ENCODE measurements at places on chromosomes 6 and 20. TPM values are rescaled to one million over a fixed set of nuclear protein-coding genes. Genes with fewer than 3 reads are reported as not detected.
A peak's percentile ranks its signal among the peaks of the same experiment; 100 is the strongest.

GRCh38 chr6:38579010-38579628 lies 60.6 kb downstream of the BTBD9 start:
- DNase-seq, result no peak

GRCh38 chr20:53900380-53900999 lies 169.9 kb downstream of the BCAS1 start:
- DNase-seq, result peak; percentile 39

GRCh38 chr6:16854986-16855385 lies 93.7 kb upstream of the ATXN1 start:
- peak; percentile 76 for DNase-seq

The TMEM200A gene
- 1.2 TPM for total RNA-seq

The RIPOR3 gene
- total RNA-seq, result 0.14 TPM

The EPPIN gene
- not detected for total RNA-seq

GRCh38 chr6:168619560-168620314 lies 178.8 kb downstream of the SMOC2 start:
- peak; percentile 5 for DNase-seq

DNA sequence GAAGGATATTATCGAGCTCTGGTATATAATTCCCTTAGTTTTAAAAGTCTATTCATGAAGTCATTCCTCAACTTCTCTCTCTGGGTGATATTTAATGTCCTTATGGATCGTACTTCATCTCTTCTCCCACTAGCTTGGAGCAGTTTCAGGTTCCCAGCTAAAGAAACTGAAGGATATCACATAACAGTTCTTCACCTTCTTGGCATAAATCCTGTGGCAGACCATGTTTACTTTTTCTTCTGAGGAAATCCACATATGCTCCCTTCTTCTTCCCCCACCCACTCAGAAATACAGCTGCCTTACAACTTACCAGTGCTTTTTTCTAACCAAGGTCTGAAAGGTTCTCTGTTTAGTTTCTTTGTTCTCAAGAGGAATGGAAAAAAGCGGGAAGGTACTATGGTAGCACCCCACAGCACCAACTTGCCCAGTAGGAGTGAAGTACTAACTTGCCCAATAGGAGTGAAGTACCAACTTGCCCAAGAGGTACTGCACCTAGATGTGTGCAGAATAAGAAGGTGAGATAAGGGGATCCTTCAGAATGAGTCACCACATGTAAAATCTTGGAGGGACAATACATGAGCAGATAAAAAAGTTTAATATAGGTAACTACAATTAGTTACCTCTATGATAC lies 53.1 kb downstream of the TSPYL4 start:
- peak; percentile 31 for DNase-seq

GRCh38 chr20:40181676-40182075 lies 507.4 kb downstream of the MAFB start:
- no peak for DNase-seq

The SYTL3 gene
- 1.0 TPM for total RNA-seq

- no peak for DNase-seq
Observed at GRCh38 chr6:30767158-30767943, 23.0 kb upstream of the IER3 start.

GRCh38 chr6:33914645-33915044 lies 110.8 kb upstream of the MLN start:
- no peak for DNase-seq

GRCh38 chr6:137117581-137117980 lies 55.9 kb downstream of the IL22RA2 start:
- DNase-seq, result no peak

DNA sequence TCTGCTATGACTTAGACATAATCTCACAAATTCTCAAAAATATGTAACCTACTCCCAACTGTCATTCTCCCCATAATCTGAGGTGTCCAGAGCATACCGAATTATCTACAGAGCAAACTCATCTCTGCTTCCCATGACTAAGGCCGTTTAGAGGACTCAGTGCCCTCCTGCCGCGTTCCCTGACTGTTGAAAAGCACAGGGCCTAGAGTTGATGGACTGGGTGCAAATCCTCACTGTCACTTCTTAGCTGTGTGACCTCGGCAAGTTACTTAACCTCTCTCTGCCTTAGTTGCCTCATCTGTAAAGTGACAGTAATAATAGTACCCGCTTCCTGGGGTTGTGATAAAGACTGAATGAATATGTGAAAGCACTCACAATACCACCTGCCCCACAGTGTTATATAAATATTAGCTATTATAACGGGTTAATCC lies 4.7 kb upstream of the TUBB2A start:
- DNase-seq, result no peak

DNA sequence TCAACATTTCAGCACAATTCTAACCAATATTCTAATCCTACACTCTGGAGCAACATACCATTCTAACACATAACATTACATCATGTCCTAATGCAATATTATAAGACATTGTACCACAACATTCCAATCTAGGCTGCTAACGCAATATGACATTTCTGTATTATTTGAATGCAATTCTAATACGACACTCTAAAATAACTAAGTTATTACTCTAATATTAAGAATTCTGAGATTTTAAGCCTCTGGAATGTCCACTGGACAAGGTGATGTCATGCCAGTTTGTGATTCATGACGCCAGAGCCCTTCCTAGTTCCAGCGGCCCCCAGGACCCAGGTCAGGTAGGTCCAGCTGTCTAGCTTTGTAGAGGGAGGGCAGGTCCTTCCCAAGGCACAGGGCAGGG lies 69.7 kb upstream of the SIRPA start:
- DNase-seq, result no peak

- no peak for DNase-seq
Observed at GRCh38 chr6:169955731-169956437, 204.5 kb downstream of the ERMARD start.

The PLCB1 gene
- 10.6 TPM for total RNA-seq

The TRAPPC3L gene
- 0.17 TPM for total RNA-seq

GRCh38 chr6:47836046-47836445 lies 54.2 kb downstream of the OPN5 start:
- DNase-seq, result no peak

DNA sequence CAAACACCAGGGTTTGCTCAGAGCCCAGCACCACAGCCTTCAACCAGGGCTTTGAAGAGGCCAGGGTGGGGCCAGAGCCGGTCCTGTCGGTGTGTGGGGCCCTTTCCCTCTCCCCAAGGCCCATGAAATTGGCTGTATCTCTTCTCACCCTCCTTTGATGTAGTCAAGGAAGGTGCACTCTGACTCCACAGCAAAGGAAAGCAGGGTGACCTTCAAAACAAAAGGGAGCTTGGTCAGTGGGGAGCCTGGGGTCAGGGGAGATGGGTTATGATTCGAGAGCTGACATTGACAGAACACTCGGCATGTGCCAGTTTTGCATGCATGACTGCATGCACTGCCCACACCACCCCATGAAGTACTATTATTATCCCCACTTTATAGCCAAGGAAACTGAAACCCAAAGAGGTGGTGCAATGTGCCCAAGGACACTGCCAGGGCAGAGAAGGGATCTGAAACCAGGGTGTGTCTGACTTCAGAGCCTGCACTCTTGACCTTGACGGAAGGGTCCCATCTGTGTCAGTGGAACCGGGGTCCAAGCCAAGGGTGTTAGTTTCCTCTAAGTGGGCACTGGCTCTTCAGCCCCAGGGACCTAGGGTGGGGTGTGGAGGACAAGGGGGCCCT lies 55.4 kb downstream of the RAB44 start:
- no peak for DNase-seq

The PLN gene
- total RNA-seq, result 0.60 TPM

DNA sequence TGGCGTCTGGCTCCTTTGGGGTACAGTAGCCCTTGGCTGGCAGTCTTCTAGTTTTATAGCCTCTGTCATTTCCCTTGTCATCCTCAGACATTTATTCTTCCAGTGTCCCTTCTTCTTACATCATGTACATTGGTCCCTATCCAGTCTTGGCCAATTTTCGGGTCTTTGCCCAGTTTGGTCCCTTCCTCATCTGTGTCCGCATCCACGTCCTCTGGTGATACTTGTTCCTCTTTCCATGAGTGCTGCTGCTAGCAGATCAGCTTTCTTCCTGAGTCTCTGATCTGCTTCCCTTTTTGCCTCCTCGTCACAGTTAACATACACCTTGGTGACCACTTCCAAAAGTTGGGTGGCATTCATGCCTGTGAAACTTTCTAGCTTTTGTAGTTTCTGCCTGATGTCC lies 86.2 kb upstream of the GPR6 start:
- no peak for DNase-seq

DNA sequence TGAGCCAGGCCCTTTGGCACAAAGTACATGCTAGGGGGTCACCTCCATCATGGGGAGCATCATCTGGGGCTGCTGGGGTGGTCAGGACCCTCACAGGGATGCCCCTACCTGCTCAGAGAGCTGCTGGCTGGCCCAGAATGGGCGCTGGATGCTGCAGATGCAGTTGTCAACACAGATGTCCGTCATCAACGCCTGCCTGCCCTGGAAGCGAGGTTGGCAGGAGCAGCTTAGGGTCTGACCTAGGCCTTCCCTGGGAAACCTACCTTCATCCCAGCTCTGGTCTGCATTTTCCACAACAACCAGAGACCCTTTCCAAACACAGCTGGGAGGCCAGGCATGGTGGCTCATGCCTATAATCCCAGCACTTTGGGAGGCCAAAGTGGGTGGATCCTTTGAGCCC lies 88.0 kb downstream of the EDN3 start:
- DNase-seq, result no peak

- DNase-seq, result no peak
Observed at GRCh38 chr6:156781861-156782631, 4.9 kb downstream of the ARID1B start.
